ENCODE measurements at places on chromosomes 13 and 19. TPM values are rescaled to one million over a fixed set of nuclear protein-coding genes. Genes with fewer than 3 reads are reported as not detected.

PLIN4 gene
- total RNA-seq, result 2.7 TPM

PRRG2 gene
- total RNA-seq, result 3.8 TPM

CCDC8 gene
- total RNA-seq, result 14.3 TPM

ZNF723 gene
- total RNA-seq, result not detected

ZNF320 gene
- 3.6 TPM for total RNA-seq

SOHLH2 gene
- total RNA-seq, result not detected

UNC13A gene
- total RNA-seq, result 0.54 TPM

ZNF562 gene
- total RNA-seq, result 24.5 TPM

ZNF791 gene
- total RNA-seq, result 18.7 TPM

GRIK5 gene
- 0.49 TPM for total RNA-seq

C13orf46 gene
- total RNA-seq, result 25.6 TPM

OR7C1 gene
- total RNA-seq, result not detected

GNG7 gene
- 7.7 TPM for total RNA-seq

ZNF808 gene
- total RNA-seq, result 16.2 TPM

CABP5 gene
- not detected for total RNA-seq

FUZ gene
- total RNA-seq, result 17.3 TPM

KLHL1 gene
- total RNA-seq, result not detected

ZNF304 gene
- 6.5 TPM for total RNA-seq

TEX26 gene
- total RNA-seq, result not detected

DGKH gene
- total RNA-seq, result 29.4 TPM

NCAN gene
- 3.1 TPM for total RNA-seq

SELENOV gene
- total RNA-seq, result not detected

CASP14 gene
- not detected for total RNA-seq

PSG3 gene
- not detected for total RNA-seq

PTPRH gene
- total RNA-seq, result 0.67 TPM

SGCG gene
- not detected for total RNA-seq

SRRM5 gene
- total RNA-seq, result 0.30 TPM

ZNF208 gene
- 2.0 TPM for total RNA-seq

CYP2F1 gene
- total RNA-seq, result 0.61 TPM

IL4I1 gene
- 0.44 TPM for total RNA-seq

FFAR1 gene
- total RNA-seq, result not detected

GSX1 gene
- total RNA-seq, result not detected

VAV1 gene
- total RNA-seq, result 42.1 TPM

MBD3L1 gene
- not detected for total RNA-seq

ZNF837 gene
- 1.8 TPM for total RNA-seq

NLRP12 gene
- total RNA-seq, result 3.1 TPM

LMTK3 gene
- 13.8 TPM for total RNA-seq

KLK12 gene
- not detected for total RNA-seq

ELSPBP1 gene
- not detected for total RNA-seq

RPS5 gene
- total RNA-seq, result 899 TPM

ZNF112 gene
- total RNA-seq, result 4.9 TPM

ZNF69 gene
- total RNA-seq, result 22.2 TPM

AMH gene
- total RNA-seq, result 4.4 TPM

NLRP9 gene
- total RNA-seq, result not detected

ZNF211 gene
- total RNA-seq, result 9.1 TPM
